ENCODE measurements at places on chromosomes 5 and 9.

DNA sequence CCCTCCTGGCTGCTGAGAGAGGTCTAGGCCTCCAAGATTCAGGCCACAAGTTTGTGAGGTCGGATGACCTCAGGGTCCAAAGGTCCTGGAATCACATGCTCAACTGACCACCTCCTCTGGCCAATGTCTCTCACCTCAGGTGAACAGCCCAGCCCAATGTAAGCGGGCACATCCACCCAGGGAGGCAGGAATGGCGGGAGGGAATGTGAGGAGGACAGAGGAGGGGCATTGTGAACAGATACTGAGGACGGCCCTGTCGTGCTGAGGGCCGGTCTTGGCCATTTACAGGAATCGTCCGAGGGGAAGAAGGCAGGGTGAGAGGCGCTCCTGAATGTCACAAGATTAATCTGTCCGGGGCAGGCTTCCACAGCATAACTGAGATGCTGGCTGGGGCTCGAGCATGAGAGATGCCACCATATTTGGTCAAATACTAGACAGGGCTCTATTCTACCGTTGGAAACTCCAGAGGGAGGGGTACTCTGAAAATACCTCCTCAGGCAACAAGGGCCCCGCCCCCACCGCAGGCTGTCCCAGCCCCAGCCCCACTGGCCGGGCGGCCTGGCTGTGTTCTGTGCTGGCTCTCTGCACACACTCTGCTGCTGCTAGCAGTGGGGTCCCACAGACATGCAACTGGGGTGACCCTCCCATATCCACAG is 1.5 kb upstream of the IL17B start:
- no peak for DNase-seq

DNA sequence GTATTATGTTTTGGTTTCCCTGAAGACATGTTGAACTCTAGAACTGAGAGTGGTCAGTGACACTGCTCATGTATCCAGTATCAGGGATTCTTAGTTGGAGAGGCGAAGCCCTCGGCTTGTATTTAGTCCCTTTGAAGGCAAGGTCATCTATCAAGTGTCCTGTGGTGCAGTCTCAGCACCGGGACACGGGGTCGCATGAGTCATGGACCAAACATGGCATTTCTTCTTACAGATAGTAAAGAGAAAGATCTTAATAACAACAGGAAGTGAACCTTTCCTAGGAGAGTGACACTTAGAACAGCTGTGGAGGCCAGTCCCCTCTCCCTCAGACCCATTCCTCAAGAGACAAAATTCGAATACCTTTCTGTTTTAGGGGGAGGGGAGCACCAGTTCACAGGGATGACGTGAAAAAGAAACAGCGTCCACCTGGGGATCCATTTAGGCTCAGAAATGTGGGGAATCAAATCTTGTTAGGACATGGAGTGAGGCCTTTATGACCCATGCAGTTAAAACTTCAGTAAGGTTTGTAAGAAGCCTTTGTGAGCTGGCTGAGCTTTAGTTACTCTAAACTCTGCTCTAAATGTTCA is 86.5 kb downstream of the ADGRV1 start:
- no peak for DNase-seq

DNA sequence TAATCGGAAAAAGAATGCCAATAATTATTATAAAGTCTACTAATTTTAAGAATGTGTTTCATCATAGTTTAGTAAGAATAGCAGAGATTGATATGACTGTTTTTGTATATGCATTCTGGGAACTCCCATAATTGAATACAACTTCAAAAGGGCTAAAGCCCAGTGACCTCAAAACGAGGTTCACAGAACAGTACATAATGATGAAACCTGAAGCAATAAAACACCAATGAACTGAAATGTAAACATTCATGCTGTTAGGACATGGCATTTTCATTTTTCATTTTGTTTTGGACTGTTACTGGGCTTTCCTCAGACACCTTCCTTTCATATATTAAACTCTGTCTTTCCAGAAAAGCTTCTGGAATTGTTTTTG is 684 bp upstream of the JMY start:
- DNase-seq = no peak

GRCh38 chr5:140855772-140856674 is at the start of gene PCDHA10:
TSS of gene PCDHA10 (plus strand) at chr5:140855897. CDS start at chr5:140856049, 152 bp downstream.
- DNase-seq = no peak

DNA sequence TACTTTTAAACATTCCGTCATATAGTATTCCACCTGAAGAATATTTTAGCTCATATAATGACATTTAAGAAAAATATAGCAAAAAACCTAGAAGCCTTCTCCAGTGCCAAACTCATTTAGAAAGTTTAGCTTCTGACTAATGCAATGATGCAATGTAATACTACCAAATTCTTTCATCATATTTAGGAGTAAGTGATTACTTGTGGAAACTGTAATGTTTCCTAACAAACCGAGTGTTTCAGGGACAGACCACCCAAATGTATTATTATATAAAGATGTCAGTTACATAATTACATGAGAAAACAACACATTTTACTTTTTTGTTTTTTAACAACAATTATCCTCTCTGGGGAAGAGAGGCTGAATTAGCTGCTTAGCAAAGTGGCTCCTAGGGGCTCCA is 316.2 kb downstream of the ARL15 start:
- no peak for DNase-seq

DNA sequence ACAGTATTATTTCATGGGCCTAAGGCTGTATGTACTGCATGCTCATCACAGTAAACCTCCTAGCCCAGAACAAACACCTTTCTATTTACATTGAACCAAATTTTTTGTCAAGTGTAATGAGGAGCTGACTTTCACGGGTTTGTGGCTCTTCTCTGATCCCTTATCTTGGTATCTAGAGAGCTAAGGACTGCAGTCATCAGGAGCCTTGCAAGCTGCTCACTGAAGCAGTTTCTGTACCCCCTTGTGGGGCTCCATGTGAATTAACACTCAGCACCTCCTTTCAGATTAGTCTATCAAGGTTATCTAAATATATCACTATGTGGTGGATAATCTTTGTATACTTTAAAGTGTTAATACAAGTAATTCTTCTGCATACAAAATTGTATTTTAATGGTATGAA is 108.2 kb downstream of the AUH start:
- DNase-seq = no peak

DNA sequence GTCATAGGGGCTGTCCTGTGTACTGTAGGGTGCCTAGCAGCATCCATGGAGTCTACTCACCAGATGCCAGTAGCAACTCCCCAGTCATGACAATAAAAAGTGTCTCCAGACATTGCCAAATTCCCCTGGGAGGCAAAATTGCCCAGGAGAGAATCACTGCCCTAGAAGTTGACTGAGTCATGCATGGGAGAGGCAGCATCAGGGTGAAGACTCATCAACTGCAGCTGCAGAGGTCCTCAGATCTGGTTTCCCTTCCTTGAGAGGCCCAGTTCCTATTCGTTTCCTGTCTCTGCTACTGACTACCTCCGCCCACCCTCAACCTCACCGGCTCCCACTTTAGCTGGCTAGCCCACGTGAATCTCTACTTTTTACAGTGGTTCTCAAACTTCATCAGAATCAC is 88.6 kb upstream of the AGXT2 start:
- no peak for DNase-seq

DNA sequence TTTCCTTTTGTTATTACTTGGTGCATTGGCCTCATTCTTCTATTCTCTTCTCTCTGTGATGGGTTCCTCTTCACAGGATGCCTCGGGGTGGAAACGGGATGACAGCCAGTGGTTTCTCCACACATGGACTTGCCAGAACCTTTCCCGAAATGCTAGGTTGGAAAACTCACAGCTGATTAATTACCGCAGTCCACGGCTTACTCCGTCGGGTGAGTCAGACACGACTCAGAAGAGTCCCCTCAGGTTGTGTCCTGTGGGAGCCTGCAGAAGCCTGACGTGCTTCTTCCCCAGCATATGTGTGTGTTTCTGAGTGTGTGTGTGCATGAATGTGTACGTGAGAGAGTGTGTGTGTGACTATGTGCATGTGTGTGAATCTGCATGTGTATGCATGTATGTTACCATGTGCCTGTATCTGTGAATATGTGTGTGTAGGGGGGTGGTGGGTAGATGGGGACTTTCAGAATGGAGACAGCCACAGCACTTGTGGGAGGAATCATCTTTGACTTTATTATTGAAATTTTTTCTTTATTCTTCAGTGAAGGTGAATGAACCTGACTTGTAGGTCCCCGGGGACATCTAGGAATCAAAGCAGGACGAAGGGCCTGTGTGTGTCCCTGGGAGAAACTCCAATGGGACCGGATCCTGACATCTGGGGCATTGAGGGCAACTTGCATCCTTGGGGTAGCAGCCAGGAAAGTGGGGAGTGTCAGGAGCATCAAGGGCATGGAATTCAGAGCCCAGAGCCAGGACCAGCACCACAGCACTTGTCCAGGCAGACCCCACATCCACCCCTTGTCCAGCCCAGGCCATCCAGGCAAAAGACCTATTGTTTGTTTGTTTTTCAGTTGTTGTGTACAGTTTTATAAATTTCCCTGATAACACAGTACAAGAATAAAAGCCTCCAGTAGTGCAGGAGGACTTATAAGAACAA is 21.9 kb upstream of the MED10 start:
- no peak for DNase-seq

GRCh38 chr5:175766963-175767362 is 104.4 kb upstream of the CPLX2 start:
- DNase-seq = no peak

GRCh38 chr5:71747182-71747581 is 28.1 kb downstream of the CARTPT start:
- DNase-seq = no peak

- DNase-seq = no peak
Observed at GRCh38 chr5:143001764-143002351, 231.7 kb downstream of the ARHGAP26 start.

GRCh38 chr5:136909906-136910305 is 544.6 kb upstream of the TRPC7 start:
- no peak for DNase-seq

GRCh38 chr9:125529589-125530515 is 177.2 kb downstream of the MAPKAP1 start:
- no peak for DNase-seq

DNA sequence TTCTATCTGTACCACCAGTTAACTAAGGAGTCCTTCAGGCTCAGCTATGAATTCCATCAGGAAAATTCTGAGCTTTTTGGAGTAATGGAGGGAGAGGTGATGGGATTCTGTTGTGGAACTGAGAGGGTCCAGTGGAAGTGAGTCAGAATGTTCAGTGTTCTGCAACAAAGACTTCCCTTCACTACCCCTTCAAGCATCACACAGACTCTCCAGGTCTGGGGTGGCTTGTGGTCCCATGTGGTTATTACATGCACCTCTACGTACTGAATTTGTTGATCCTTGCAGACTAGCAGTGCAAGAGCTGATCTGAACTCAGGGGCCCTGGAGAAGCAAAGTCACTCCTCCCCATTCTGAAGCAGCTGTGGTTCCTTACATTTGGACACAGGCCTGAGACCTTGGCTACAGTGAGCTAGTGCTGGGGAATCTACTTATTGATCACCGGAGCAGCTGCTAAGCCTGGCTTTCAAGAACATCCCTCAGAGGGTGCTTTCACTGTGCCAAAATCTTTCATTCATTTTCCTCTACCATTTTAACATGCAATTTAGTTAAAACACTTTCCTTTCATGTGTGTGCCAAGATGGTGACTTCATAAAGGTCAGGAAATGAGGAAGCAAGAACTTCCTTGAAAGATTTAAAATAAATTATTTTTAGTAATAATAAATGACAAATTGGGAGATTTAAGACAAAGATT is 75.0 kb upstream of the TNC start:
- DNase-seq = no peak

- DNase-seq = no peak
Observed at GRCh38 chr9:117028103-117028858, 341.2 kb downstream of the TRIM32 start.

DNA sequence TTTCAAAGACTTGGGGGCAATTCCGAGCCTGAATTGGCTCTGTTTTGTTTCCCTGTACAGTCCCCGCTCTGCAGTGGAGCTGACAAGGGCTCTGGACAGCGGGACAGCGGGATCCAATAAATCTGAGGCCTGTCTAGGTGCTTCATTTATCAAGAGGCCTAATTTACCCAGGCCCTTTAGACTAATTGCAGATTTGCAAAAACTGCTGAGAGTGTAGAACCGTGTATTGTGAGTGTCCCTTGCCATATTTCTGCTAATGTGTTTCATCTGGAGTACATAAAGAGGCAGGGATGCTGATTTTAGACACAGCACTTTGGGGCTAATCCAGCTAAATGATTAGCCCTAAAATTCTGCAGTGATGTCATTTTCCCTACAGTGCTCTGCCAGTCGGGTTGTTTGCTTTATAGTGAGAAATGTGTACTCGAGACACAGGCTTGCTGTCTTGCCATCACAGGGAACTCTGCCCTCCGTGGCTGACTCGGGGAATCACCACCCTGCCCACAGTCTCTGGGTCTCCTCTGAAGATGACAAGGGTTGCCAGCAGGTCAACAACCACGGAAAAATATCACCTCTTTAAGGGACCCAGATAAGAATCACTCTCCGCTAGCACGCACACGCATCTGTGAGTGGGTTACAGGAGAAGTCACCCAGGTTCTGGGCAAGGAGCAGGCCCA is 592.0 kb downstream of the BNC2 start:
- no peak for DNase-seq

DNA sequence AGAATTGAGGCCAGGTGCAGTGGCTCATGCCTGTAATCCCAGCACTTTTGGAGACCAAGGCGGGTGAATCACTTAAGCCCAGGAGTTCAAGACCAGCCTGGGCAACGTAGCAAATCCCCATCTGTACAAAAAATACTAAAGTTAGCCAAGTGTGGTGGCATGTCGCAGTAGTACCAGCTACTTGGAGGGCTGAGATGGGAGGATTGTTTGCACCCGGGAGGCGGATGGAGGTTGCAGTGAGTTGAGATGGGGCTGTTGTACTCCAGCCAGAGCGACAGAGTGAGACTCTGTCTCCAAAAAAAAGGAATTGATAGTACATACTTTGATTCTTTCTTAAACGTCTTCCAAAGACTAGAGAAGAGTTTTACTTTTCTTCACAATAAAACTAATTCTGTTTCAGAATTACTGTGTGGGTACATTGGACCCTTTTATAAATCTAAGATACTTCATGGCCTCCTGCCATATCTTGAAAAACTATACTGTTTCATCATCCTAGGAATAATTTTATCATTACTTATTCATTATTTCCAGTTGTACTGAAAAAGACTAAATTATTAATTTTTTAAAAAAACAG is 132.0 kb upstream of the GRHPR start:
- DNase-seq = no peak

GRCh38 chr5:27494887-27495286 is 456.5 kb upstream of the CDH9 start:
- DNase-seq = no peak
